CD8-positive, alpha-beta T cell (primary cell): ENCODE measurements at places on chromosomes 5 and 9. TPM values are rescaled to one million over a fixed set of nuclear protein-coding genes. Genes with fewer than 3 reads are reported as not detected.

DNA sequence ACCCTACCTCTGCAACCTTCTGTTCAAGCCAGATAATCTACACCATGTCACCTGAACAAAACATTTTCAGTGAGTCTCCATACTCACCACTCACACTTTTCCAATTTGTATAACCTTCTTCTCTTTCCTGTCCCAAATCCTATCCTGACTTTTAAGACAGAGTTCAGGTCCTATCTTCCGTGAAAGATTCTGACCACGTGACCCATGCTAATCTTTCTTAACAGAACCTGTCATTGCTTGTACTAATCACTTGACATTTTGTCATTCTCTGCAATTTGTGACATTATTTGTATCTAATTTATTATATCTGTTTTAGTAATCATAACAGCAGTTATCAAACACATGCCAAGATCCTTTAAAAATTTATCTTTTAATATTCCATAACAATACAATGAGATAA is 132.5 kb upstream of the PRLR start:
- DNase-seq: no peak

DNA sequence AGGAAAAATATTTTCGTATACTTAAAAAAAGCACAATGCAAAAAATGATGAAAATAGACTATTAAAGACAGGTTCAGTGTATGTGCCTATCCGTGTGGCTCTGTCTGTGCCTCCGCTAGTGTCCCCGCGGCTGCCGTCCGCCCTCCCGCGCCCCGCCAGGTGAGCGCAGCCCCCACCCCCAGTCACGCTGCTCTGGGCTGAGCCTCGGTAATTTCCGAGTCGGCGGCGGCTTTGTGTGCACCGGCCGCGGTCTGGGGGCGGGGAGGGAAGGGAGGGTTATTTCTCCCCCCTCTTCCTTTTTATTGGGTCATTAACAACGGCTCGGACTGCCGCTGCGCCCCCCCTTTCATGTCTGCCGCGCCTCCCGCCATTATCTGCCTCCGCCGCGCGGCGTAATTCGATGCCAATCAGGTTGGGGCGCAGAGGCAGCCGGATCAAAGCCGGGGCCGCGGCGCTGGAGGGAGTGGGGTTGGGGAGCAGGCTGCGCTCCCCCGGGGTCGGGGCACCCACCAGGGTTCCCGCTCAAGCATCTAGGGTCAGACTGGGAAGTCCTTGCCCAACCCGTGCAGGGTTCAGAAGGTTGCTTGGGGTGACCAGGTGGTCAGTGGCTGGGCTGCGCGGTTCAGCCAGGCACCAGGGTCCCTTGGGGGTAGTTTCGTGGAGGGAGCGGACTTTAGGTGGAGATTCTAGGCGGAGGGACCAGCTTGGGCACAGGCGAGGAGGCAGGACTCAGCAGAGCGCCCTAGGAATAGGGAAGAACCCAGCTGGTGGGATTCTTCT is 39.5 kb upstream of the PSD2 start:
- DNase-seq: peak; percentile 53

GRCh38 chr5:65197531-65198455 is 283.9 kb downstream of the ADAMTS6 start:
- no peak for DNase-seq

- DNase-seq: no peak
Observed at GRCh38 chr5:64074533-64074932, 91.1 kb upstream of the RNF180 start.

DNA sequence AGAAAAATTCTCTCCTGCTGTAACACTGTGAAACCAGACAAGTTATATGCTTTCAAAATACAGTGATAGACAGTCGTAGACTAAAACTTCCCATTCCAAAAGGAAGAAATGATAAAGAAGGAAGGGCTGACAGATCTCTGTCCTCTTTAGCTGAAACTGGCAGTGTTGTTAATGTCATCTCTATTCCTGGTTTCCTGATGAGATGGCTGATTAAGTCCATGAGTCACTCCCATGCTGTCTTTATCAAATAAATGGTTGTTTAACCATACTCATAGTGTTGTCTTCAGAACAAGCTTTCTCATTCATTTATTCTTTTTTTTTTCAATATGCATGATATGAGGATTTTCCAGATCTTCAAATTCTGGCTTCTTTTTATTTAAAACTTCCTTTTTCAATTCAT is 952.2 kb upstream of the WWC1 start:
- DNase-seq: no peak

GRCh38 chr9:131610231-131610761 is 65.0 kb downstream of the PRRT1B start:
- DNase-seq: no peak

The C9orf153 gene
- total RNA-seq: 0.54 TPM

The IL13 gene
- total RNA-seq: not detected

The PLPP7 gene
- not detected for total RNA-seq

The PCDHGA6 gene
- 0.05 TPM for total RNA-seq
